ENCODE measurements at places on chromosomes 12 and 14.

DNA sequence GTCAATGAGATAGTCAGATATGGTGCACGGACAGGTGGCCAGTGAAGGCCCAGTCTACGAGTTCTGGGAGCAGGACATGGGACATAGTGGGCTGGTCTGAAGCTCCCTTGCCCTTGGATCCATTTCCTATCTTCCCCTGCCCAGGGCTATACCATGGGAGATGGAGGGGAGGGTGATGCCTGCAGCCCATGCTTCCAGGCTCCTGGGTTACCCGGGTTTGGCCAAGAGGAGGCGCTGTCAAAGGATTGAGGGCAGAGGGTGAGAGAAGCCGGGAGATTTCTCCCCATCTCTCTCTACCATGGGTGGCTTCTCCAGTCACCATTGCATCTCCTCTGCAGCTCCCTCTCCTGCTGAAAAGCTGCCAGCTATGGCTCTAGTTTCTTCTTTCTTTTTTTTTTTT lies 52.8 kb upstream of the LHX5 start:
- no peak for DNase-seq

- no peak for DNase-seq
These were observed 20.6 kb downstream of the GNG2 start for GRCh38 chr14:51880835-51881580.

- no peak for DNase-seq
These were observed 33.8 kb upstream of the BCL2L14 start for GRCh38 chr12:12036901-12037300.

DNA sequence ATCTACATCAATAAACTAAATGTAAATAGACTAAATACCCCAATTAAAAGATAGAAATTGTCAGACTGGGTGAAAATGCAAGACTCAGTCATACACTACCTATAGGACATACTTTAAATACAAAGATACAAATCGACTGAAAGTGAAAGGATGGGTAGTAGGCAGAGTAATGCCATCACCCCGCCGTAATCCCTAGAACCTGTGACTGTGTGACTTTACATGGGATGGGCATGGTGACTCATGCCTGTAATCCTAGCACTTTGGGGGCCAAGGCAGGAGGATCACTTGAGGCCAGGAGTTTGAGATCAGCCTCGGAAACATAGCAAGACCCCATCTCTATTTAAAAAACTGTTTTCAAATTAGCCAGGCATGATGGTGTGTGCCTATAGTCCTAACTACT lies 2.6 kb upstream of the EVL start:
- no peak for DNase-seq

DNA sequence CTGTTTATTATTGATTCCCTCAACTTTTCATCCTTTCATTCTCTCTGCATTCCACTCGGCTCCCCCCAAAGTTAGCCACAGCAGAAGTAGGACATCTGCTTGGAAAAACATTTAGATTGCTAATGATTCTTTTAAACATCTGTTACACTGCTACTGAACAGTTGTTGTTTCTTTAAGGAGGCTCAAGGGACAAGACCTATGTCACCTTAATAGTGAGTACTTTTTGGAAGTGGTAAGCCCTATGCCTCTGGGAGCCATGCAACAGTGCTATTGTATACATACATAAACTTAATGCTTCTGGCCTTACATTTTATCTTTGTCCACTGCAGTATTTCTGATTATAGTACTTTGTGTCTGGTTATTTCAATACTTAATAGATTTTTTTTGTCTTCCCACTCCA lies 628.2 kb upstream of the FOXG1 start:
- DNase-seq: no peak

DNA sequence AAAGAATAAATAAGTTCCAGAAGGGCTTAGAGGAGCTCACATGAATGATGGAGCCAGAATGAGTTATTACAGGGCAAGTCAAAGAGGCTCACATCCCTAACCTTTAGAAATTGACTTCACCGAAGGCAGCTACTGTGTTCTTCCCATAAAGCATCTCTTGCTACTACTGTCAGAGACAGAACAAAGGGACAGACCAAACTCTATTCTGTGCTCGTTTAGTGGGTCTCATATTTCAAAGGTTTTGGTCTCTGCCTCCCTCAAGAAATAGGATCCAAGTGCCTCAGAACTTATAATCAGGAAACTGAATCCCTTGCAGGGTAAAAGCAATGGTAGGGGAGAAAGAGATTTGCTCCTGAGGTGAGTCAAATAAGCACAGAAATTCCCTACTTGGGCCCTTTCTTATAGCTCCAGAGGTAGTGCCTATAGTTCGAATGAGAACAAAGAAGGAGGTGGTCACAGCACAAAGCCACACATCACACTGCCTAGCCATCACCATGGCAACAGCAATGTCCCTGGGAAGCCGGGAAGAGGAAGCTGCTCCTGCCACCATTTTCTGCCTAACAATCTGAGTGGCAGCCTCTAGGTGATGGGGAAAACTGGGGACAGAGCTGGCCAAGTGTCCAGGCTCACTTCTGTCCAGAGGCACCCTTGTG lies 294.9 kb downstream of the FOXN3 start:
- no peak for DNase-seq

DNA sequence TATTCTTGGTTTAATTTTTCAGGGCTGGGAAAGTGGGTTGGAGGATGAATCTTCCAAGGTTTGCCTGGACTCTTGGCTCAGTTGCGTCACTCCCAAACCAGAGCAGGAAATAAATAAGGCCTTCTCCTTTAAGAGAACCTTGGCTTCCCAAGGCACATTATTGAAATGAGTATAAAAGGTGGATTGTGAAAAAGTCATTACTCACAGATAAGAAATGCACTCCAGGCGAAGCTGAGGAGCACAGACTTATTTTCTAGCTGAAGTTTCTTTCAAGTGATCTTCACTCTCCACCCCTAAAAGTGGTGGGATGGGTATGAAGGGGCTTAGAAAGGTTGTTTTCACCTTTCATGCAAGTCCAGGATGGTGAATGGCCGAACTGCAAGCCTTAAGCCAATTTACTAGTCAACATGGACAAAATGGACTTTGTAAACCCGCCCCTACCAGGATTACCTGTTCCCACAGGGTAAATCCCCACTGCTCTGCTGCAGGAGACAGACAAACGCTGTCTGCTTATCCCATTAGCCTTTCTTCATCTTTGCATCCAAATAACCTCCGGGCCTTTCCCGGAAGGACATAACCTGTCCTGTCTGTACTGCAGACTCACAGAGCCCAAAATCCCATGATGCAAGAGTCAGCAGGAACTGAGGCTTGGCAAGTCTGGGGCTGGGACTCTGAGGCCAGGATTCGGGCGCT lies 207.6 kb downstream of the BCL11B start:
- DNase-seq: no peak

DNA sequence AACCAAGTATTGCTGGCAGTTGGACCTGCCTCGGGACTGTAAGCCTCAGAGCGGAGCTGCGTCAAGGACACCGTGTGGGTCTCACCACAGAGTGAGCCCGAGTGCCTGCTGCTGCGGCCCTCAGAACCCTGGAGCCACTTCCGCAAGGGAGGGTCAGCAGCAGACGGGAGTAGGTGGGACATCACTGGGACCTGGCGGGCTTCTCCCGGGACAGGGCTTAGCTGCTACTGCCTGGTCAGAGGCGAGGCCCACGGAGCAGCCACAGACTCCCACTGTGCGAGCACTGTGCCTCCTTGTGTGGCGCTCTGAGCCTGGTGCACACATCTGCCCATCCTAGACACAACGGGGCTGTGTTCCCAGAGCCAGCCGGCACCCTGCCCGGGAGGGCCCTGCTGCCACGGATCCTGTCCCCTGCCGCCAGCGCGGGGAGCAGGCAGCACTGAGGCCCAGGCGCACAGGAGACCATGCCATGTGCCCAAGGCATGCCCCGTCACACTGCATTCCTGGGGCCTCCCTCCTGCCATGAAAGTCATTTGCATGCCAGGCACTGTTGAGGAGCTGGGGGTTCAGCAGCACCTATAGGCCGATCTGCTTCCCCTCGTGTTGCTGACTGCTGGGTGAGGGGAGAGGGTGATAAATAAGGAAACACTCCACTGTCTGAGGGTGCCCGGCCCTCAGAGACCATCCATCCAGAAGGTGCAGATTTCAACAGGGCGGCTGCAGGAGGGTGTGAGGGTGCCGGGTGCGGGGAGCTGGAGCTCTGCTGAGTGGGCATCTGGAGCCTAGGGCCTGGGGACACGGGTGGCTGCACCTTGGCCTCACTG lies 10.0 kb downstream of the HIP1R start:
- DNase-seq: no peak

GRCh38 chr14:94316692-94317091 lies 6.4 kb downstream of the SERPINA6 start:
- DNase-seq: no peak

DNA sequence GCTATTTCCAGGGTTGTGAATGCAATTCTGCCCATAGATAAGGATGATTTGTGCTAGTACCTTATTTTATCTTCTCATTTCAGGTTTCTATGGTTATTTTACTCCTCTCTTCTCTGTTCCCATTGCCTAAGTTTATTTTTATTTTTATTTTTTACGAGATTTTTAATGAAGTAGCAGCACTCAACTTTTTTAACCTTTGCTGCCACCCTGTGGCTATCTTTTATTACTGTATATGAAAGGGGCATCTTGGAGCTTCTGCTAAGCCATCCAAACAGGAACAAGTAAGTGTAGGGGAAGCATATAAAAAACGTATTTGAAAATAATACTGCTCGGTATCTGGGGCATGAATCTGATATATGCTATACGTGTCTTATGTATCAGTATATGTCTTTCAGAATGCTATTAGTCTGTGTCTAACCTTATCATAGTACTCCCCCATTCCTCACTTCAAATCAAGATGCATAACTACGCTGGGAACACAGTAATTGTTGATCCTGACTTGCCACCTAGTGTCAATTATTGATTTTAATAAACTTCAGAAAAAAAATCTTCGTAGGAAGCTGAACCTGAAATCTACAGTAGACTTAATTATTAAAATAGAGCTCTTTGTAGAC lies 60.3 kb downstream of the KLRG1 start:
- peak; percentile 20 for DNase-seq

- no peak for DNase-seq
These were observed 14.2 kb upstream of the CDKL1 start for GRCh38 chr14:50410921-50411320.

DNA sequence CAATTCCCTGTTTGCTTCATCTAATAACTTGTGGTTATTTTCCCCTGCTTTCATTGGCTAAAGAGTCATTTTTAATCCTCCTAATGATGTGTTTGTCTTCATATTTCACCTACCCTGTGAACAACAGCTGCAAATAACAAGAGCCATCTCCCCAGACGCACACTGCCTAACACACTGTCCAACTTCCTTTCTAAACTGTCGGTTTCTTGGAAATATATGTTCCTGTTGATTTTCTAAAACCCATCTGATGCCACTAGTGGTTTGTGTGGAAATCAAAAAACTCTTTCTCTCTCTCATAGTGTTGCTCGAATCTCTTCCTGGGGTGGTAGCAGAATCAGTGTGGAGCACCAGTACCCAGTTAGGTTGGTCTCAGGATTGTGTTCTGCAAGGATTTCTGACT lies 226.9 kb downstream of the EPS8 start:
- no peak for DNase-seq

- DNase-seq: no peak
These were observed 84.4 kb downstream of the C2CD5 start for GRCh38 chr12:22459838-22460490.

- DNase-seq: no peak
These were observed 846.7 kb downstream of the TMEM121 start for GRCh38 chr14:106372870-106373652.

- no peak for DNase-seq
These were observed 302.8 kb downstream of the PAWR start for GRCh38 chr12:79388011-79388410.

DNA sequence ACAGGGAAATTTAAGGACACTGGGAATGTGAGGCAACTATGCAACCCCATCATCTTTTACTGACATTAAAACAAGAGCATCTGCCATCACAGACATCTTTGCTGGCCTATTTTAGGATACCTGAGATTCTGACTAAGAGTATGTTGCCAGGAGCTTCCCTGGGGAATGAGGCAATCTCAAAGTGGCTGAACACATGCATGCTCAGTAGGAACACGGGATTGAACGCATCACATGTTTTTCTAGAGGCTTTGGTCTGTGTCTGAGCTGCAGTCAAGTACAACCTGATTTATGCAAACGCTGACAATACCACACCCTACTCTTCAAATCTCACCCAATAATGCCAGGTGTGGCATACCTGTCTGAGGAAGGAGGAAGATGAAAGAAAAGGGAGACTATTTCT lies 416.5 kb downstream of the NELL2 start:
- no peak for DNase-seq

DNA sequence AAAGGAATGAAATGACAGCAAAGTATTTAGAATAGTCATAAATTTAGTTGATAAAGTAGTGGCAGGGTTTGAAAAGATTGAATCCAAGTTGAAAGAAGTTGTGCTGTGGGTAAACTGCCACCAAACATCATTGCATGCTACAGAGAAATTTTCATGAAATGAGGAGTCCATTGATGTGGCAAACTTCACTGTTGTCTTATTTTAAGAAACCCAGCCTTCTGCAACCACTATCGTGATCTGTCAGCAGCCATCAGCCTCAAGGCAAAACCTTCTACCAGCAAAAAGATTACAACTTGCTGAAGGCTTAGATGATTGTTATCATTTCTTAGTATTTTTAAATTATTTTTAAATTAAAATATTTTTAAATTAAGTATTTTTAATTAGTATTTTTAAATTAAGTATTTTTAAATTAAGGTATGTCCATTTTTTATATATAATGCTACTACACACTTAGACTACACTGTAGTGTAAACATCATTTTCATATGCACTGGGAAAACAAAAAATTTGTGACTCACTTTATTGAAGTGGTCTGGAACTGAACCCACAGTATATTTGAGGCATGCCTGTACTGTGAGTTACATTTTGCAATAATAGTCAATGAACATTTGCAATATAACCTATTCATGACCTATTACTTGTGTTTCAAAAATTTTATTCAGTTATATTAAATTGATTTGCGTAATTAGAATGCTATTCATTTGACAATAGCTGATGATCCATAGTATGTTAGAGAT lies 67.2 kb upstream of the SYT1 start:
- DNase-seq: no peak

GRCh38 chr12:45575823-45576475 lies 153.6 kb upstream of the ARID2 start:
- no peak for DNase-seq

GRCh38 chr12:70288817-70289216 lies 45.6 kb downstream of the CNOT2 start:
- DNase-seq: no peak

- DNase-seq: no peak
These were observed 139.8 kb downstream of the FOXN3 start for GRCh38 chr14:89277203-89277602.

GRCh38 chr12:60014436-60014835 lies 418.6 kb downstream of the SLC16A7 start:
- DNase-seq: no peak

DNA sequence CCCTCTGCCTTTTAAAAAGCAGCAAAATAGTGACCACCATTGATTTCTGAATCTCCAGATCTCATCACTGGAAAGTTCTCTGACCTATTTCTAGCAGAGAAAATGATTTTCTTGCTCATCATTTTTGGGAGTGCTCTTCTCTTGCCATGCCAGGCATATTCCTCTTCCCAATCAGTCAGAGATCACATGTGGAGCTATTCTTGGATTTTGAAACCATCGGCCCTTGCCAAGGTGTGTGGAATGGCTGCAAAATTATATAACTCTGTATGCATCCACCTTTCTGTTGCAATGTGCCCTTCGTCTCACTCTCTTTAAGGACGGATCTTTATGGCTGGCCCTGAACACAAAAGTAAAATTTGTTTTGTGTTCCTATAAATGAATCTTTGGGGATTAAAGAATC lies 25.5 kb upstream of the LDHB start:
- DNase-seq: no peak

GRCh38 chr12:4766445-4766844 lies 46.2 kb downstream of the GALNT8 start:
- DNase-seq: no peak

- no peak for DNase-seq
These were observed 7.0 kb downstream of the SYNE3 start for GRCh38 chr14:95509495-95509894.
